Stimulated activated CD8-positive, alpha-beta memory T cell treated with anti-CD3 and anti-CD28 coated beads, Interleukin-15, amount 100 ng/mL, for 24 hours (primary cell): ENCODE measurements at places on chromosomes 4 and X.

GRCh38 chr4:108540536-108540935 is 79.8 kb upstream of the RPL34 start:
- DNase-seq = no peak

DNA sequence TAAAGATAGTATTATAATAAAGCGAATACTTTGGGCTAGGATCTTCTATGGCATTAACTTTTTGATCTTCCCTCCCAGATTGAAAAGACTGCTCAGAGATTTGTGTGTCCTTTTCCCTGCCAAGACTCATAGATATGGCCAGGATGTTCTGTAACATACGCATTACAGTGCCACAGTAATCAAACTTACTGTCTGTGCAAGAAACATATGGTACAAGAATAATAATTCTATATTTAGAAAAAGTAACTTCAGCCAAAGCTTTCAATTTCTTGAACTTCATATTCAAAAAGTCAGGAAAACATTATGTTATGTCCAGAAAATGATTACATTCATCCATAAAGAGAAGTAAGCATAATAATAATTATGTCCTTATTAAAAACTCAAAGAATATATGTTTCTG is 100.9 kb upstream of the GUCY1A1 start:
- DNase-seq = no peak

GRCh38 chr4:122742933-122743829 is 10.7 kb downstream of the BBS12 start:
- no peak for DNase-seq

- DNase-seq = no peak
Measured at GRCh38 chr4:40183615-40184411, 13.0 kb upstream of the RHOH start.

DNA sequence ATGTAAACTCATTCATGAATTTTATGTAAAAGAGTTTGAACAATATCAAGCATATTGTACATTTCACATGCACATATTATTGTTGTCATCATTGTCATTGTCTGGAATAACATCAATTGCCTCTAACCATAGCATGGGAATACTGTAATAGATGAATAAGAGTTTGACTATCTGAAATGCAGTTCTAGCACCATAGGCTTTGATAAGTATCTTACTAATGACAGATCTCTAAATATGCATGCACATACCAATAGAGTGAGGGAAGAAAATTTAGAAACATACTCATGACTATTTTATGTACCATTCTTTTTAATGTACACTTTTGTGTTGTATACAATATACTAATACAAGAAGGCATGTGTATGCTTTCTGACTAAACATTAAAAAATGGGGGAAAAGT is 161.6 kb upstream of the SPRY1 start:
- no peak for DNase-seq

- no peak for DNase-seq
Measured at GRCh38 chr4:142944565-142944964, 98.5 kb upstream of the INPP4B start.

DNA sequence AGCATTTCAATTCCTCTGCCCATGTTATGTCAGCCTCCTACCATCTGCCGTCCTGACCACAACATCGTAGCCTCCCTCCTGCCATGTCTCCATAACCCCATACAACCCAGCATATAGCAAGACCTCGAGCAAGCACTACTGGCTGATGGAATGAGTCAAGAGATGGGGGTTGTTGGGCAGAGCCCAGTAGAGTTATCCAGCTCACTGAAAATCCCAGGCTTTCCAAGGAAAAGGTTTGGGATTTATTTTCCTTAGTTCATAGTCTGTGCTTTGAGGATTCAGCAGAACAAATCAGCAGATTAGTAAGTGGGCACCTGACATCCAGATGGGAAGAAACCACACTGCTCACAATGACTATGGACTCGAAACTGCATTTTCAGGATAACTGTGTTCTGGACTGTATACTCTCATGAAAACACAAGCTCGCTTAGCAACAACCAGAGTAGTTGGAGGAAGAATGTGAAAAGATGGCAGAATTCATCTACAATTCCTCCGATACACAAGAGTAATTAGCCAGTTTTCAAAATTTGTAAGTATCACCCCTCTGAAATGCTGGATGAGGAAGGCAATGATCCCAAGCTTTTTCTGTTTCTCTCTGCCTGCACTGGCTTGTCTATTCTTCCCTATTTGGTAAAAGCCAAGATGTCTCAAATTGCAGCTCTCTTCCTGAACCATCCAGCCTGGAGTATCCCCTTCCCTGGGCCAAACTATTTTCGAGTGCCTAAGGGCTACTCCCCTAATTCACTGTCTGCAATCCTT is 186.2 kb upstream of the TBL1X start:
- DNase-seq = no peak

DNA sequence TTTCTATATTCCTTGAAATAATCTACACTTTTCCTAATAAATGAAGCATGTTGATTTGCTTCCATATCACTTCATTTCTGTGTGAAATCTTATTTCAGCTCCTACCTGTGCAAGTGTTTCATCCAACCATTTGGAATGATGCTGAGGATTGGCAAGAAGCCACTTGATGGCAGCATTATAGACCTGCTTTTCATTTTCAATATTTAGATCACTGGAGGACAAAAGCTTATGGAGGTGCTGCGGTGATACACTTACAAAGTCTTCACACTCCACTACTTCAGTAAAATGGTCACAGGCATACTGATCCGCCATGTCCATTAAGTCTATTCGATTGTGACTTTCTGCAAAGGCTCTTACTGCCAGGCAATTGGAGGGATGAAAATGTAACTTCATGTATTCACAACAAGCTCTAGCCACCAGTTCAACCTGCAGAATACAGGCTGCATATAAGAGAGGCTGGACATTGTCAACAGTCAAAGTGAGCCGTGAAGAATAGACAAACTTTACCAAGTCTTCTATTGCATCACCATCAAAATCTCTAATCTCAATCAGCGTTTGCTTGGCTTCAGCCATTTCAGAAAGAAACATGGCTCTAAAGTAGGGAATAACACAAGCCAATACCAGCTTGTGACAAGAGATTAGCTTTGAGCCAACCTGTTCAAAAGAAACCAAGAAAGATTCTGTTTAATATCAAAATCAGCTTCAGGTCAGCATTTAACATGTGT is 35.1 kb downstream of the KLHL8 start:
- no peak for DNase-seq

DNA sequence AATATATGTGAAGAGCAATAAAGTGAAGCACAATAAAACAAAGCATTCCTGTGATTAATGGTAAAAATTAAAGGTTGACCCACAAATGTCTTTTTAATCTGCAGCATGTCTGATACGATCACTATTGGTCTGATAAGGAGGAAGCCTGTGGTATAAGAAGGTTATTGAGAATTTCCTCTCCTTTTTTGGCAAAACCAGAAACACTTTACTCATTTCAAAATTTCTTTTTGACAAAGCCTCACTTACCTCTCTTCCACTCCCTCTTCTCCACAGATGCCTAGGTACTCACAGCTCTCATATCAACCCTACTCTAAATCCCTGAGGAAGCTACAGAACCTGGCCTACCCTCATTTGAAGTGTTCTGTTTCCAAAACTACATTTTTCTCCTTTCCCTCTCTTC is 56.1 kb downstream of the TSPAN5 start:
- DNase-seq = no peak

DNA sequence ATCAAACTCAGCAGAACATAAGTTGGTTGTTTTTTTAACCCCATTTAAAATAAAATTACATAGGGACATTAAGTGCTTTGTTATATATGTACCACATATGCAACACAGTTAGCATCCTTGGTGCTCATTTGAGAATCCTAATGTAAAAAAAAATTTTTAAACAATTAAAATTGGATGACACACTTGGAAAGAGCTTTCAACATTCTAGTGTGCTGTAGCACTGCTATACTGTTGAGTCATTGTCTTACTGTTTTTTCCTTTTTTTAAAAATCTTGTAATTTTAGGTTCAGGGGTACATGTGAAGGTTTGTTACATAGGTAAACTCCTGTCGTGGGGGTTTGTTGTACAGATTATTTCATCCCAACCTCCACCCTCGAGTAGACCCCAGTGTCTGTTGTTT is 12.8 kb downstream of the THAP9 start:
- no peak for DNase-seq

DNA sequence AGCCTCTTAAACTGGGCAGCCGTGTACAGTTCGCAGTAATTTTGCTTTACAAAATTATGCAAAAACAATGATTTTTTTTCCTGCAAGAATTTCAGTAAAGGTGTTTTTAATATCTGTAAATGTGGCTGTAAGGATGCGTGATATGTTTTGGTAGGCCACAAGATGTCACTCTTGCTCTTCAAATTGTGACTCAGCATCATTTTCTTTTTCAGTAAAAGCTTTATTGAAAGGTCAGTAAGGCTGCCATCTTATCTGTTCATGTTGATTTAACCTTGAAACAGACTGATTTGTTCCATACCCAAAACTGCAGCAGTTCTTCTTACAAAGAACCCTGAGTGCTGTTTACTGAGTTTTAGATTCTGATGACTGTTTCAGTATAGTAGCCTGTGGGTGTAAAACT is 39.9 kb downstream of the TXLNG start:
- DNase-seq = no peak

GRCh38 chrX:39189431-39189830 is 388.2 kb downstream of the MID1IP1 start:
- no peak for DNase-seq

DNA sequence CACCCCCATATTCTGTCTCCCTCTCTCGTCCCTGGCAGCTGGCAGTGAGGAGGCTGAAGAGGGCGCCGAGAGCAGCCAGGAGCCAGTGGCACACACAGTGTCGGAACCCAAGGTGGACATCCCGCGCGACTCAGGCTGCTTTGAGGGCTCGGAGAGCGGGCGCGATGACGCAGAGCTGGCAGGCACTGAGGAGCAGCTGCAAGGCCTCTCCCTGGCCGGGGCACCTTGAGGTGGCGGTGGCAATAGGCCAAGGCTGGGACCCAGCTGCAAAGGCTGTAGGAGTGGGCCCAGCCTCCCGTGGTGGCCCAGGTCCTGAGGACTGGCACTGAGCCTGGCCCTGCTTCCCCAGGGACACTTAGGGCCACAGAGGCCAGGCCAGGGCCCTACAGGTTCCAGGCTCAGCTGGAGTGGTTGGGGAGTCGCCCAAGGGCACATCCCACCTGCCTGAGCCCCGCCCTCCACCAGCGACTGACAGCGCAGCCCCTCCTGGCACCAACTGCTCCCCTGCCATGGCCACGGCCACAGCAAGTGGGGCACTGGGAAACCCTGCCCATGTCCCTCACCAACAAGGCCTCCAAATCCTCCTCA is 13.9 kb downstream of the SASH3 start:
- no peak for DNase-seq

DNA sequence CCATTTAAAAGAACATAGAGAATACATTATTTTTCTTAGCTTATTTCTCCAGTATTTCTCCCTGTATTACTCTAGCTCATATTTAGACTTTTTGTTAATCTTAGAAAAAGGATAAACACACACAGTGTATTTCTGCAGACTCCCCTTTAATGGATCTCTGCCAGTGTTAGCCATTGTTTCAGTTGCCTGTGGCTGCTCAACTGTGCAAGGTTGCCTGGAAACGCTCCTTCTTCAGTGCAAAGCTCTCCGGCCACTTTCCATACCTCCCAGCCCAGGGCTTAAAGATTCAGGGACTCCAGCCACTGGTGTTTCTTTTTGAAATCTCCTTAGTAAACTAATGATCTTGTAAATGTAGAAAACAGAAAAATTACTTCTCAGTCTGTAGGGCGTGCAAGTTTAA is 104.9 kb downstream of the SLIT2 start:
- no peak for DNase-seq

- no peak for DNase-seq
Measured at GRCh38 chr4:8731364-8731763, 138.8 kb downstream of the CPZ start.

- no peak for DNase-seq
Measured at GRCh38 chrX:3256868-3257267, 89.6 kb downstream of the MXRA5 start.

- DNase-seq = no peak
Measured at GRCh38 chr4:8135666-8136065, 22.9 kb downstream of the ABLIM2 start.

GRCh38 chr4:122826553-122827257 is at the start of gene FGF2:
FGF2 (plus strand) TSS chr4:122826831; CDS start chr4:122827175, 344 bp downstream.
- DNase-seq = no peak

DNA sequence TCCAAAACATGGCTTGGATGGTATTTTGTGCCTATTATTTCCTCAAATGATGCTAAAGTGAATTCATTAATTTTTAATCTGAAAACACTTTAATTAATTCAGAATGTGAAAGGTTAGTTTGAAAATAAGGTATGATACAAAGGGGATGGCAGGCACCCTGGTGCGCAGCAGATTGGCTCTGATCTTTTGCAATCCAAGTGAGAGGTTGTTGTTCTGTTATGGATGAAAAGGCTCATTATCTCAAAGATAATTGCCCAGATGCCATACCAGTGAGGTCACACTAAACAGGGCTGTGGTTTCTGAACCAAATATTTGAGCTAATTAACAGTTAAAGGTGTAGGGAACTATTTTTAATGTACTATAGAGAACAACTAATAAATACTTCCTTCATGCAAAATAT is 504.9 kb downstream of the RAPGEF2 start:
- DNase-seq = no peak

- no peak for DNase-seq
Measured at GRCh38 chr4:174626342-174627008, 104.2 kb upstream of the HPGD start.

DNA sequence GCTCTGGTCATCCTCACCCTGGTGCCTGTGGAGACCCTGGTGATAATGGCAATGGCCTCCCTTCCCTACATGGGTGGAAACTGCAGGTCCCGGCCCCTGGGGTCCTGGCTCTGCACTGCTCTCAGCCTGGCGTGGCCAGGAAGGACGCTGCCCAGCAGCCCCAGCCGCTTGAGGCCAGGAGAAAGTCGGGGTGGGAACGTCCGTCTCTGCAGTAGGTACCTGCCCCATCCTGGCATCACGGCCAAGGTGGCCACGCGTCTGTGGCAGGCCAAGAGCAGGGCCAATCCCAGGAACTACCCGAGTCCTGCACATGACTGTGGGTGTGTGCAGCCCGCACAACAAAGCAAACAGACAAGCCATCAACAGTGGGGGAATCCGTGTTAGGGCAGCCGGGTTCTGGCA is 33.8 kb downstream of the FGFRL1 start:
- DNase-seq = no peak

- no peak for DNase-seq
Measured at GRCh38 chr4:87953826-87954225, 21.7 kb upstream of the SPP1 start.

GRCh38 chr4:105683038-105683437 is 25.5 kb downstream of the INTS12 start:
- DNase-seq = no peak

DNA sequence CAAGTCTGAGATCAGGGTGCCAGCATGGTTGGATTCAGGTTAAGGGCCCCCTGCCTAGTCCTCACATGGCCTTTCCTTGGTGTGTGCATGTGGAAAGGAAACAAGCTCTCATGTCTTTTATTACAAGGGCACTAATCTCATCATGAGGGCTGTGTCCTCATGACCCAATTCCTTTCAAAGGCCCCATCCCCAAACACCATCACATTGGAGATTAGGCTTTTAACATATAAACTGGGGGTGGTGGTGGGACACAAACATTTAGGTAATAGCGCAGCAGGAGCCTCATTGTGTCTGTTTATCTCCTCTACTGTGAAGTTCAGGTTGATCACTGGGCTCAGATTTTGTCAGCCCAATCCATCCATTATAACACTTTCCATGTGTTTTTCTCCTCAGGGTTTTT is 41.0 kb downstream of the BEX3 start:
- no peak for DNase-seq

GRCh38 chr4:170110285-170110672 is 20.5 kb upstream of the AADAT start:
- DNase-seq = no peak

GRCh38 chr4:6568689-6569332 is 6.2 kb upstream of the MAN2B2 start:
- DNase-seq = no peak

GRCh38 chrX:50920132-50920531 is 9.6 kb downstream of the BMP15 start:
- DNase-seq = no peak
